Upper lobe of right lung (tissue), 1 donor: ENCODE measurements at places on chromosomes 7 and 10.

DNA sequence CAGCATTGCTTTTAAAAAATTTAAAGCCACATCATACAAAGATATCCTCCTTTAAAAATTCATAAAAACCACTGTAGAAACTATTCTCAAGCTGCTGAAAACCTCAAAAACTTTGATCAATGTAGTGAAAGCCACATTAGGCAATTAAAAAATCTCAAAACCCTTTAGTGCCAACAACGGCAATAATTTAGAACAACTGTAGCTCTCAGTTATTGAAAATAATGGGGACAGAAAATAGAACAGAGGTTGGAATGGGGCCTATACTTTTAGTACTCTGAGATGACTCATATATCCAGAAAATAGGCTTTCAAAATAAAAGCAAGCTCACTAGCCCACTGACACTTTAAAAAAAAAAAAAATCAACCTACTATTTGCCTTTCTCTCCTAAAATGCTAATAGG, 87.5 kb downstream of the GSAP start:
- no peak for DNase-seq

- DNase-seq = no peak
Measured at GRCh38 chr7:107631588-107632491, 28.8 kb upstream of the SLC26A4 start.

DNA sequence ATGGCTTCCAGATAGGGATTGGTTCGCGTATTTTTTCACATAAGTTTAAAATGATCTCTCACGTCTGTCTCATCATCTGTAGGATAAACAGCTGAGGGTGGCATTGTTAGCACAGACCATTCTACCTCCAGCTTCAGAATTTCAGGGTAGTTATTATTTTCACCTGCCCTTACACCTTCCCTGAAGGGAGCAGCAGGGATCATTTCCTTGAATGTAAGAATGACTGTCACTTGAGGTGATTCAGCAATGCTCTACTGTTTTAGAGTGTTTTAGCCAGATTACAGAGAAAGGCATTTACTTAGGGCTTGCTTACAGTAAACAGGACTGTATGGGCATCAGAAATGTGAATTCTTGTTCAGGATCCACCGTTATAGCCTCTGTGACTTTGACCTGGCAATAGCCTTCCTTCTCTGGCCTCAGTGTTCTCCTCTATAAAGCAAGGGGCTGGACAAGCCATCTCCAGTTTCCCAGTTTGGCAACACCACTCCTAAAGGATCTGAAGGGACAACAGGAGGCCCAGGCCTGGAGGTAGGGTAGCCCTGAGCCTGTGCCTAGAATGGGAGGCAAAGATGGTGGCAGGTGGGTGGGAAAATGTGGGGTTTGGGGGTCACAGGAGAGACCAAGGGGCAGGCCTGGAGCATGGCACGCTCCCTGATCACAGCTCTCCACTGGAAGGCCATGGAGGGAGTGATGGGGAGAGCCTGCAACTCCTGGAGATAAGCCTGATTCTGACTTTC, 1.2 kb upstream of the IGFBP1 start:
- no peak for DNase-seq

DNA sequence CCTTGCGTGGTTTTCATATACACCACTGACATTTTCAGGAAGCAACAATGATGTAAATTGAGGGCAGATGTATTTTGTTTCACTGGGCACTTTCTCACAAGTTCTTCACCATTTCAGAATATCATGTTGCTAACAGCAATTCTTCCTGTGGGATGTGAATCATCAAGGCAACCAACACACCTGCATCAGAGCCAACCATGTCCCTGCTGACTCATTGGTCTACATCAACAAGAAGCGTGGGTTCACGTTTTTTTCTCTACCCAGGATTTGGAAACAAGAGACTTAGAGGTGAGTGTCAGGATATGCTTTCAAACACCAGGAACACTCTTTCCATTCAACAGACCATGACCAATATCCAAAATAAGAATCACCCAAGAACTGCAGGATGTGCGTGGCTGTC, 203.9 kb downstream of the TEX36 start:
- DNase-seq = no peak

GRCh38 chr7:158655931-158656441, 48.6 kb downstream of the NCAPG2 start:
- no peak for DNase-seq

- DNase-seq = no peak
Measured at GRCh38 chr10:113234481-113234880, 284.4 kb downstream of the TCF7L2 start.

- no peak for DNase-seq
Measured at GRCh38 chr7:33448035-33448434, 318.7 kb downstream of the BBS9 start.

- no peak for DNase-seq
Measured at GRCh38 chr10:10456856-10457255, 560.8 kb upstream of the CELF2 start.

- no peak for DNase-seq
Measured at GRCh38 chr10:101736666-101737065, 39.2 kb downstream of the FGF8 start.

- DNase-seq = peak; percentile 70
Measured at GRCh38 chr7:30142710-30143109, 7.9 kb downstream of the MTURN start.

- no peak for DNase-seq
Measured at GRCh38 chr7:13448243-13448642, 541.2 kb downstream of the ETV1 start.

- peak; percentile 52 for DNase-seq
Measured at GRCh38 chr10:69435966-69436520, 15.2 kb upstream of the TSPAN15 start.

- DNase-seq = no peak
Measured at GRCh38 chr10:70586348-70586930, 16.1 kb downstream of the PRF1 start.

- no peak for DNase-seq
Measured at GRCh38 chr10:115094416-115095140, 1.4 kb downstream of the ATRNL1 start.

DNA sequence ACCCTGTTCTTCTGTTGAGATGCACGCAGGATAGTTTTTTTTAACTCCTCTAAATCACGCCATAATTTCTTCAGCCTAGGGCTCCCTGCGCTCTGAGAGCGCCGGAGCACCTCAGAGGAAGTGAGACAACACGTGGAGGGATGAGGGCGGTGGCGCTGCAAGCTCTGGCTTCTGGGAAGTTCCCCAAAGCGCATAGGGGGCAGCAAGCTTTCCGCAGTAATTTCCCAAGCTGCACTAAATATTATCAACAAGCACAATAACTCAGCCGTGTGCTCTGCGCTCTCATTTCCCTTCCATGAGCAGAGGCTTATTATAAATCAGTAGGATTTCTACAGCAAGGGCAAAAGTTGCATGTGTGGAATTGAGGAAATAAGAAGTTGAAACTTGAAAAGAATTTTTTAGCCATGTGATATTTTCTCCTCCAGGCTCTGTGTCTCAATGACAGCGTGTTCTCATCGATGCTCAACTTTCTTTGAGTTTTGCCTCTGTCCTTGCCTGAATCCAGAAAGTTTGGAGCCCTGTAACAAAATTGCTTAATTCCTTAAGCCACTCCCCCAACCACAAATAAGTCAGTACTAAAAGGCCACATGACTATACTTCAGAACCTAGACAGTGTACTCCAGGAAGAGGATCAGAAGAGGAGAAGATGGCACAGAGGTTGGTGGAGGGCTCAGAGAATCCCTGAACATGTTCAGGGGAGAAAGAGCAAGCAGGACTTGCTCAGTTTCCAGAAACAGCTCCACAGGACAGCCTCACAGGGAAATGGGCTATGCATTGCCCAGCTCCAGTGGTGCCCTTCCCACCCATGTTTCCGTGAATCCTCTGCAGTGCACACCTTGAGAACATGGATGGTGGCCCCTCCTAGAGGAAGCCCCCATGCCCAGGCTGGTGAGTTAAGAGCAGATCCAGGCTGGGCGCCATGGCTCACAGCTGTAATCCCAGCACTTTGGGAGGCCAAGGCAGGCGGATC, 221.5 kb upstream of the GHITM start:
- DNase-seq = peak; percentile 69

GRCh38 chr7:31102151-31102972, 50.3 kb downstream of the ADCYAP1R1 start:
- DNase-seq = no peak

DNA sequence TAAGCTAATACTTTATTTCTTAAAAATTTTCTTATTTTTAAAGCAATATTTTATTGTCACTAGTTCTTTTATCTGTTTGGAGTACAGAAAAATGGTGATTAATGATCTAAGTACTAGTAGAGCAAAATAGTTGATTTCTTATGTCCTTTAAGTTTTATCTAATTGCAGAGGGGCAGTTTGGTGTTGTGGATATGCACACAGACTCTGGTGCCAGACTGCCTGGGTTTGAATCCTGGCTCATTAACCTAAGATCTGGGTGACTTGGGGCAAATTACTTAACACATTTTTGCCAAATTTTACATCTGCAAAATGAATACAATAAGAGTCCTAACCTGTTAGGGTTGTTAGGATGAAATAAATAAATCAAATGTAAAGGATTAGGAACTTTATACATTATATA, 10.7 kb upstream of the PRPS1L1 start:
- no peak for DNase-seq

DNA sequence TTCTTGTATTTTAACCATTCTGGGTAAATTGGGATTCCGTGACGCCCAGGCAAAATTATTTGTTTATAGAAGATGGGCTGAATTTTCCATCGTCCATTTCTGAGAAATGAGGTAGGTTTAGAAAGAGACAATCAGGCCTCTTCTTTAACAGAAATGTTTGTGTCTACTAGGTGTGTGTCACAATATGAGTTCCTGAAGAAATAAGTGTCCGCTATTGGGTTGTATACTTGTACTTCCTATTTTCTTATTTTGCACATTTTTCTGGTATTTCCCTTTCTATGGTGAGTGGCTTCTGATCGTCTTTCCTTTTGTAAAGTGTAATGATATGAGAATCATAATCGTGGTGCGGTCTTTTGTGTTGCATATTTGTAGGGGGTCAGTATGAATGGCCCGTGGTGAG, 83.9 kb downstream of the TCF7L2 start:
- DNase-seq = no peak

- no peak for DNase-seq
Measured at GRCh38 chr10:110524859-110525232, 27.1 kb downstream of the DUSP5 start.

GRCh38 chr7:19139706-19140327, 5.4 kb downstream of the FERD3L start:
- DNase-seq = no peak

- no peak for DNase-seq
Measured at GRCh38 chr10:47361293-47361692, 13.1 kb downstream of the RBP3 start.

GRCh38 chr7:22255834-22256233, 101.1 kb downstream of the RAPGEF5 start:
- no peak for DNase-seq

DNA sequence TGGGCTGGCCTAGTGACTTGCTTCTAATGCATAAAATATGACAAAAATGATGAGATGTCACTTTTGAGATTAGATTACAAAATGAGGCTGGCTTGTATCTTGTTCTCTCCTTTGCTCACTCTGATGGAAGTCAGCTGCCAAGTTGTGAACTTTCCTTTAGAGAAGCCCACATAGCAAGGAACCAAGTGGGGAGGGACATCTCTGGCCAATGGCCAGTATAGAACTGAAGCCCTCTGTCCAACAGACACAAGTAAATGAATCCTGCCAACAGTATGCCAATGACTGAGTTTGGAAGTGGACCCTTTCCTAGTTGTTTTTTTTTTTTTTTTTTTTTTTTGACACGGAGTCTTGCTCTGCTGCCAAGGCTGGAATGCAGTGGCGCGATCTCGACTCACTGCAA, 3.3 kb downstream of the ZC3HC1 start:
- no peak for DNase-seq

GRCh38 chr7:131603932-131604331, 47.5 kb upstream of the PODXL start:
- no peak for DNase-seq

DNA sequence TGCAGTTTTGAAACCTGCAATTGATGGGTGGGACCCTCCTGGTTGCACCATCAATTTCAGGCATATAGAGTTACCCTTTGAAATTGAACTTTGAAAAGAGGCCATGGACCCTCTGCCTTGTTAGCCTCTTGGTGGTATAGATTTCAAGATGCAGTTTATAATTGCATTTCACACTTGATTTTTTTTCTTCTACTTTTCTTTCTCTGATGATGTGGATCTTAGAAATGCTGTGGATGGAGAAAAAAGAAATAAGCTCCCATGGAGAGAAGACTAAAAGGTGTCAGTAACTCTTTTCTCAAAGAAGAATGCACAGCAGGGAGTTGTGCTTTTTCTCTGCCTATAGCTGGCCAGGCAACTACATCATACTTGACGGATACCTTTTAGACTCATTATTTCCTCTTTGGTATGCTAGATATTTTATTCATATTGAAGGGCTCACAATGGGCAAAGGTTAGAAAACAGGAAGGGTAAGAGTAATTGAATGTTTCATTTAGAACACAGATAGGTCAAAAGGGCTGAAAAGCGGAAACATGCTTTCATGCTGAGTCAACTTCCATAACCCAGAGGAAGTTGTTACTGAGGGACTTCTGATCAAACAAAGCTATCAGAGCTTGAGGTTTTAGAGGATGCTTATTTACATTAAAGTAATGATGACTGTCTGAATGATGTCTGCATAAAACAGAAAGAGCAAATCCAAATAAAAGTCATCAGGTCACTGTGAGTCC, 773.2 kb upstream of the LRRN3 start:
- no peak for DNase-seq

DNA sequence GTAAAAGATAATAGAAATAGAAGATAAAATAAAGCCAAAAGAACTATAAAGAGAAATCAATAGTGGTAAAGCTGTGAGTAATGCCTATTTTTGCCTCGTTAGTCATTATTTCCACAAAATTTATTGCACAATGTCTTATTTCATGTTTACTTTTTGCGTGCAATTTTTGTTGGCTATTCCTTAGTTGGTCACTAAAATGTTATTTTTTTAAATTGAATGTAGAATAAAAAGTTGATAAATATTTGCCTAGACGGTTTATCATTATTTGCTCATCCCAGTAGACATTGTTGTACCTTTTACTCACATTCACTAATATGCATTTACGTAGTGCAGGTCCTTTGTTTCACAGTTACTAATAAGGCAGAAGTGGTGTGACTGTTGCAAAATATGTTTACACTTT, 227.8 kb upstream of the BMPER start:
- DNase-seq = no peak

GRCh38 chr10:103098240-103098639, 94.8 kb downstream of the NT5C2 start:
- no peak for DNase-seq

DNA sequence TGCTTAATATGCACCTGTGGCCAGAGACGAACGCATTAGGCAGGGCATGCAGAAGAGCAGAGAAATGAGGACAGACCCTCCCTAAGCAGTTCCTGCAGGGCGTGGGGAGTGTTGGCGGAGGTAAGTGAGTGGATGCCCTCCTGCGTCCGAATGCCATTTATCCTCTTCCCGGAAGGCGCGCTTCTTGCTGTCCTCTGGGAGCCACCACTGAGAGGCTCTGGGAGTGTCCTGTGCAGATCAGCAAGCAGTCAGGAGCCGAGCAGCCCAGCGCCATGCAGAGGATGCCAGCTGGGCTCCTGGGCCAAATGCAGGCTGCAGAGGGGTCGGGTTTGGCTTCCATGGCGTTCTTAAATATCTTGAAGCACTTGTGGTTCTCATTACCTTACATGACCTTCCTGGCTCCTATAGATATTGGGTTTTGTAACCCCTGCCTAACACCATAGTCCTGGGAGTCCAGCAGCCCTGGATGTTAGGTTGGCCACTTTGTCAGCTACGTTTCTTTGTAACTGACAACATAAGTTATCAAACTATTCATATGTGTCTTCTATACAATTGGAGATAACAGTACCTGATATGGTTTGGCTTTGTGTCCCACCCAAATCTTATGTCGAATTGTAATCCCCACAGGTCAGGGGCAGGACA, 30.0 kb upstream of the SLIT1 start:
- no peak for DNase-seq

- DNase-seq = no peak
Measured at GRCh38 chr7:151551820-151552219, 32.1 kb upstream of the RHEB start.
